ENCODE measurements at places on chromosomes 6 and 20. TPM values are rescaled to one million over a fixed set of nuclear protein-coding genes. Genes with fewer than 3 reads are reported as not detected.

LY6G6D gene
- not detected for total RNA-seq

RAET1L gene
- not detected for total RNA-seq

SLC25A27 gene
- total RNA-seq = 2.4 TPM

ACTL10 gene
- total RNA-seq = 7.3 TPM

BPIFB1 gene
- total RNA-seq = not detected

RFX6 gene
- not detected for total RNA-seq

HLA-DOB gene
- 3.4 TPM for total RNA-seq

EDN1 gene
- 1.2 TPM for total RNA-seq

C6orf136 gene
- 24.5 TPM for total RNA-seq

BAG2 gene
- total RNA-seq = 3.7 TPM

TFAP2A gene
- not detected for total RNA-seq

MOG gene
- not detected for total RNA-seq

RUNX2 gene
- 22.4 TPM for total RNA-seq

MEI4 gene
- total RNA-seq = not detected

LRFN2 gene
- total RNA-seq = 1.7 TPM

PAK5 gene
- total RNA-seq = not detected

SRSF12 gene
- total RNA-seq = not detected

GDAP1L1 gene
- not detected for total RNA-seq

AGER gene
- total RNA-seq = 67.7 TPM

NKX2-2 gene
- total RNA-seq = not detected

ULBP3 gene
- 0.79 TPM for total RNA-seq

PNPLA1 gene
- not detected for total RNA-seq

SLC29A1 gene
- 8.0 TPM for total RNA-seq

RSPO3 gene
- total RNA-seq = not detected

DACT2 gene
- total RNA-seq = not detected

BEND3 gene
- total RNA-seq = 2.0 TPM

SULF2 gene
- 1.7 TPM for total RNA-seq

SLC44A4 gene
- total RNA-seq = 0.96 TPM

SPATS1 gene
- total RNA-seq = not detected

COL20A1 gene
- not detected for total RNA-seq

SSTR4 gene
- not detected for total RNA-seq

TBXT gene
- total RNA-seq = not detected

HCRTR2 gene
- not detected for total RNA-seq

ZKSCAN3 gene
- total RNA-seq = 5.8 TPM

ZBTB12 gene
- total RNA-seq = 3.5 TPM

SRMS gene
- not detected for total RNA-seq

CCN6 gene
- total RNA-seq = not detected

TCEA2 gene
- 28.9 TPM for total RNA-seq

SLC22A1 gene
- total RNA-seq = 2.3 TPM

COL9A3 gene
- total RNA-seq = 0.51 TPM

OOEP gene
- not detected for total RNA-seq

NPEPL1 gene
- total RNA-seq = 49.6 TPM

WFDC5 gene
- not detected for total RNA-seq

BMP7 gene
- not detected for total RNA-seq

C2 gene
- total RNA-seq = 5.1 TPM

OXT gene
- 0.92 TPM for total RNA-seq

SLC22A23 gene
- total RNA-seq = 12.6 TPM

TGM3 gene
- not detected for total RNA-seq

STK38 gene
- total RNA-seq = 103 TPM

ADGRG6 gene
- 0.89 TPM for total RNA-seq

BMP2 gene
- total RNA-seq = not detected

SCRT2 gene
- not detected for total RNA-seq

CNBD2 gene
- total RNA-seq = 13.8 TPM

TMEM244 gene
- total RNA-seq = not detected

ZNF311 gene
- 0.30 TPM for total RNA-seq

ALDH8A1 gene
- 2.0 TPM for total RNA-seq

Measured in T-cell (primary cell).